ENCODE measurements at places on chromosomes 1 and 21.

DNA sequence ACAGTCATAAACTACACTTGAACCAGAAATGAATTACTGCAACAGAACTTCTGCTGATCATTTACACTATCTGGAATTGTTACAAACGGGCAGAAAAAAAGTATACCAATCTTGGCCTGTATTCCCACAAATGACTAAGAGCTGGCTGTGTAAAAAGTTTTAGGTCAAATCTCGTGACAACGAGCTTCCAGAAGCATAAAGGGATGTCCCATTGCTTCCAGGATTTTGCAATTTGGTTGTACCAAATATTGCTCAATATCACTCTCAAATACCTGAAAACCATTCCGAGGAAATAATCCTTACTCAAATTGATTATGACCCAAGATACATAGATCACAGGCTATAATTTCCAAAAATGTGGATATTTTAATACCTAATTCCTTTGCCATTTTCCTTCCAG is 175.6 kb downstream of the TBX15 start:
- no peak for DNase-seq

DNA sequence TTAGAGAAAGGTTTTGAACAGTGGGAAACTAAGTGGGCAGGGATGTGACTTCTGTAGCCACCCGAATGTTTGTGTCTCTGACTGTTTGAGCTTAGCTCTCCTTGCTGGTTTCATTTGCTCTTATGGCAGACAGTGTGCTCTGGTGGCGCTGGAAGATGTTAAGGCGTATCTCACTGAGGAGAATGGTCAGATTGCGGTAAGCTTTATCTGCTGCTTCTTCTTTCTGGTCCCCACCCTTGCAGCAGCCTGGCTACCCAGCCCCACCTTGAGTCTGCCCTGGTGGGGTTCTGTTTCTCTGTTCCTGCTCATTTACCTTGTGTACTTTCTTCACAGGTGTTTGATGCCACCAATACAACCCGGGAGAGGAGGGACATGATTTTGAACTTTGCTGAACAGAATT is 9.9 kb downstream of the PFKFB2 start:
- DNase-seq, result no peak

GRCh38 chr1:170721621-170722020 is 57.7 kb downstream of the PRRX1 start:
- no peak for DNase-seq

GRCh38 chr1:32413507-32414185 is 19.4 kb upstream of the BSDC1 start:
- DNase-seq, result peak; percentile 76

DNA sequence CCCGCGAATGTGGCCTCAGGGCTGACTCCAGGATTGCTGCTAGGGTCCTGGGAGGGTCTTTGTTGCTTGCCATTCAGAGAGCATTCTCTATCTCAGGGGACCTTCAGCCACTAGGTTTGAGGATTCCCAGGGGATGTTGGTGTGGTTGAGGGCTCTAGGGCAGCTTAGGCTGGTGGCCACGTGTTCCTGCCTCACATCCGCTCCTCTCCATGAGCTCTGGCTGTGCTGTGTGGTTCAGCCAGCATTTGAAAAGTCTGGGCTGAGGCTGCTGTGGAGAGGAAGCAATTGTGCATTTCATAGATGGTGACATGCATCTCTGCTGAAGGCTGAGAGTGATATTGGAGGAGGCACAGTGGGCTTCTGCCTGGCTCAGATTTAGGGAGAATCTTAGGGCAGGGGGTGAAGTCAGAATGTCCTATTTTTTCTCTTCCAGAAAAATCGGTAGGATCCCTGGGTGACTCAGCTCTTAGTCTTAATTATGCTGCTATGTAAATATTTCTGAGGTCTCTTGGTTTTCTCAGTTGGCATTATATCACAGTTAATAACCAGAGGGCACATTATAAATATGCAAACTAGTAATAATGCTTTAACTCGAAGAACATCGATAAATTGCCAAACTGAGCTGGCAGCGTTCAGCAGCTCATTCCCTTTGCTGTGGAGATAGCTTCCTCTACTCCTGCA is 182.3 kb downstream of the CAMTA1 start:
- DNase-seq, result no peak

GRCh38 chr1:57471995-57472394 is 48.1 kb upstream of the DAB1 start:
- DNase-seq, result no peak

All from ELF-1 (cell line).